Cortex of kidney (tissue), 1 donor: ENCODE measurements at places on chromosomes 7 and 10.
A peak's percentile ranks its signal among the peaks of the same experiment; 100 is the strongest.

DNA sequence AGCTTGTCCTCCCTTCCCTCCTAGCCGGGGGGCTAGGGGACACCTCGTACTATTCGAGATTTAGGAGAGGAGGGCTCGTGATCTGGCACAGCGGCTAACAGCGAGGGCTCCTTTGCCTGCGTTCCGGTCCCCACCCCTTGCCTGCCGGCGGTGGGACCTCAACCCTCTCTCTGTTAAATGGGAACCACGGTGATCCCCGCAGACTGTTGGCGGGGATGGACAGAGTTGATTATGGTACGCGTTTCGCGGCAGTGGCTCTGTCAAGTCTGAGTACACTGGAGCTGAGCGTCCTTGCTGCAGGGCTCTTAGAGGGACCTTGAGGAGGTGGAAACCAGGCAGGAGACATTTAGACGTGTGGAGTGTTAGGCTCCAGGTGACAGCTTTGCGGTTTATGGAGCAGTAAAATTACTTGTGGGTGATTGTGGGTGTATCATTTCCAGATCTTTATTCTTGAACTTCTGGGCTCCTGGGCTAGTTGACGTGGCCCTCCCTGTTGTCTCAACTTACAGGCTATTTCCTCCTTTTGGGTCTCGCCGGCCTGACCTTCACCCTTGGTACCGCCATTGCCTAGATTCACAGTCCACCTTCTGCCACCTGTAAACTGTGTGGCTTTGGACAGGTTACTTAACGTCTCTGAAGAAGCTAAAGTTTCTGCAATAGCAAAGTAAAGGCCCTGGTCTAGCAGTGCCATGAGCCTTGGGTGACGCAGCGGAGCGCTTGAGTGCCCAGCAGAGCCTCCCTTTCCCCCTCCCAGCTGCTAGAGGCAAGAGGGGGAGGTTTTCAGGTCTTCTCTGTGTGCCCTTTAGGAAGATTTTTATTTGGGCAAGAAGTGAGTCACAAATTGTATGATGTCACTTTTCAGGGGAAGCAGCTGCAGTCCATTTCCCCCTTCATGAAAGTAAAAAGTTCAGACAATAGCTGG, 739 bp downstream of the CASP7 start:
- DNase-seq = no peak

- no peak for DNase-seq
Observed at GRCh38 chr7:75869776-75870379, 9.0 kb upstream of the RHBDD2 start.

- DNase-seq = no peak
Observed at GRCh38 chr10:49183596-49184542, 4.3 kb downstream of the TMEM273 start.

- no peak for DNase-seq
Observed at GRCh38 chr10:34320265-34320664, 494.8 kb downstream of the PARD3 start.

DNA sequence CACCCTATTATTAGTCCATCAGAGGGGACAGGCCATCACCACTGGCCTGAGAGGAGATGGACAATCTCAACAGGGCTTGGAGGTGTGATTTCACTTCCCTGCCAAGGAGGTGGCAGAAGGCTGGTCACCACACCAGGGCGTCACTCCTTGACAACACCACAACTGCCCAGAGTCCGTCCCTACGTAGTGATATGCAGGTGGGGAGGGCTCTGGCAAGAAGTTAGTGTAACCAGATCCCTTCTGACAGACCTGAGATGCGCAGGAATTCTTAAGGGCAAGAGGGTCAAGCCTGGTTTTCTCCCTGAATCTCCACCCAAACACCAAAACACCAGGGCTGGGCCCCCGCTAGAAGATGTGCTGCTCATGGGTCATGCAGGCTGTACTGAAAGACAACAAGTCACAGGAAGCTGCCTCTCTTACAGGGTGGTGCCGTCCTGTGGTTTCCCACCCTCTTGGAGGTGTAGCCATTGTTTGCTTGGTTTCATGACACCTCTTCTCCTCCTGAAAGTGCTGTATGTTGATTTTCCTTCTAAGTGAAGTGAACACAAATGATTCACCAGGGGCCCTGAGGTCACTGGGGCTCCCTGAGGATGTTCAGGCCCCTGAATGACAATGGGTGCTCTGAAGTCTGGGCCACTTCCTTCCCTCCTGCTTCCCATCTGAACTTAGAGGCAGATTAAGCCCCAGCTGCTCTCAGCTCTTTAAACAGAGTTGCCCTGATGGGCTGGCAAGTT, 27.1 kb downstream of the ATXN7L1 start:
- DNase-seq = no peak

DNA sequence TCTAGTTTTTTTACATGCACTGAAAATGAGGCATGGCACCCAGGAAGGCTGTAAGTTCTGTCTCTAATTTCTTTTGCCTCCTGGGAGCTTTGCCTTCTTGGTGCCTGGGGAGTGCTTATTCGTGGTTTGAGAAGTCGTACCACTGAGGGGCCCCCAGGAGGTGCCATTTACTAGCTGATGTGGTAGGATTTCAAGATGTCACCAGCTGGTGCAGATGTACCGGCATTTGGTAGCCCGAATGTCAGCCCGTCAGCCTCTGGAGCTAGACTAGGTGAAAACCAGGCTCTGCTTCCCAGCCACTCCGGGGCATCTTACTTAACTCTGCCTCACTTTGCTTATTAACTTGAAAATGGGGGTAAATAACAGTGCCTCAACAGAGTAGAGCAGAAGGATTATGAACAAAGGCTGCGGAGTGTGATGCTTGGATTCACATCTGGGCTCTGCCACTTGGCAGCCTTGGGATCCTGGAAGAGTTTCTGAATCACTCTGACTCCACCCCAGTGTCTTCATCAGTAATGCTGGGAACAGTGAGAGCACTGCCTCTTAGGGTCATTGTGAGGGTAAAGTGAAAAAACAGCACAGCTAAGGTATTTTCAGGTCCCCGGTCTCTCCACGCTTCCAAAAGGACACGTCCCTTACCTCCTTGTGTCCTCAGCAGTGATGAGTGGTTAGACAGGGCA, 31.4 kb upstream of the BTBD16 start:
- no peak for DNase-seq

DNA sequence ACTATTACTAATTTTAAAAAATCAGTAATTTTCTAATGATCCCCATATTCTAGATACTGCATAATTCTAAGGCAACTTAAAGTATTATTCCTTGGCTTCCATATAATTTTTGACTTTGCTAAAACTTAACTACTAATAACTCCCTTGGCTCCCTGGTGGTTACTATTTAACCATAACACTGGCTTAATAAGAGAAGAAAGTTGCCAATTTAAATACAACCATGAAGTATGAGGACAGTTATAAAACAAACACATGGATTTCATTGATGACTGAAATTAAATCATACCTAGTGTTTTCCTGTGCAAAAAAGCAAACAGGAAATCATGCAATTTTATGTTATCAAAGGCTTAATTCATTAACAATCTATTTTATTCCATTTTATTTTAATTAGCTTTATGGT, 1073.9 kb downstream of the GRM8 start:
- no peak for DNase-seq

- DNase-seq = no peak
Observed at GRCh38 chr10:110618230-110618610, 25.9 kb upstream of the RBM20 start.

GRCh38 chr10:112723876-112724275, 226.2 kb upstream of the TCF7L2 start:
- no peak for DNase-seq

- no peak for DNase-seq
Observed at GRCh38 chr10:90430186-90430585, 427.7 kb downstream of the HTR7 start.

GRCh38 chr10:122343135-122343800, 31.2 kb upstream of the PLEKHA1 start:
- no peak for DNase-seq

DNA sequence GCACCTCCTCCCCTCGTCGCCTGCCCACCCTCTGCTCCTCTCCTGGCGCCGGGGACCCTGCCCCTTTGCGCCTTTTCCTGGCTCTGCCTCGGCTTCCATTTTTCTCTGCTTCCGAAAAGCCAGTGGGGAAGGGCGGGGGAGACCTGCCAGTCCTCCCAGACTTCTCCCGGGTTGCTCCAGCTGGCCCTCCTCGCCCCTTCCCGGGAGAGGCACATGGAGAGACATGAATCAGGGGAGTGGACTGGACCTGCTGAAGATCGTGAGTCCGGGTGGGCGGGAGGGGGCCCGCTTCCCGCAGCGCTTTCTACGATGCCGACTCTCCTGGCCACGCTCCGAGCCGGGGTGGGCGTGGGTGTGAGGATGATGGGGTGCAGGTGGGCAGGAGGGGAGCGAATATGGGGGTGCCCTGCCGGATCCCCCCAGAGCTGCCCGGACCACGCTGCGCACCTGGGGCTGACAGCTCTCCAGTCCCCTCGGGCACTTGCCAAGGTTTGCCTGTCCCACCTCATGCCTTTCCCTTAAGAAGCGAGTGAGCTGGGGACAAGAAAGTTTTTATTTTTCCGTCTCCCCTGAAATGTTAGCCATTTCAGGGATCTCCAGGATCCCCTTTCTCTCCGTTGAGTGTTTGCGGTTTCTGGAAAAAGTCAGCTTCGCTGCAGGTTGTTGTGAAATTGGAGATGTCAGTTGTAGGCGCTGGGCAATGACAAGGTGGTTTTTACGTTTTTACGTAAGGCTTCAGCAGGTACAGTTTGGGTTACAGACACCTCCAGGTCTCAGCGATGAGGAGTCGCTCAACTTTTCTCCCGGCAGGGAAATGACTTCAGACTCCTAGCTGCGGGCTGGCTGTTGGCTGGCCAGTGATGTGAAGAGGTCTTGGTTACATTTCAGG, 977 bp downstream of the CACNB2 start:
- DNase-seq = no peak

- DNase-seq = no peak
Observed at GRCh38 chr10:123964953-123965352, 73.3 kb upstream of the CPXM2 start.

GRCh38 chr7:16695621-16696237, 49.7 kb downstream of the BZW2 start:
- DNase-seq = no peak

DNA sequence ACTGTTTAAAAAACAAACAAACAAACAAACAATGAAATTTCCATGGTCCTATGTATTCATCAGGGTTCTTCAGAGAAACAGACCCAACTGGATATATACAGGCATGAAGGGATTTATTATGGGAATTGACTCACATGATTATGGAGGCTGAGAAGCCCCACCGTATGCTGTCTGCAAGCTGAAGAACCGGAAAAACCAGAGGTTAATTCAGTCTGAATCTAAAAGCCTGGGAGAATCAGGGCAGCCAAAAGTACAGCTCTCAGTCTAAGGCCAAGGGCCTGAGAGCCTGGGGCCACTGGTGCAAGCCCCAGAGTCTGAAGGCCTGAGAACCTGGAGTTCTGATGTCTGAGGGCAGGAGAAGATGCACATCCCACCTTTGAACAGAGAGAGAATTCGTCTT, 163.5 kb downstream of the MDFIC start:
- DNase-seq = no peak

DNA sequence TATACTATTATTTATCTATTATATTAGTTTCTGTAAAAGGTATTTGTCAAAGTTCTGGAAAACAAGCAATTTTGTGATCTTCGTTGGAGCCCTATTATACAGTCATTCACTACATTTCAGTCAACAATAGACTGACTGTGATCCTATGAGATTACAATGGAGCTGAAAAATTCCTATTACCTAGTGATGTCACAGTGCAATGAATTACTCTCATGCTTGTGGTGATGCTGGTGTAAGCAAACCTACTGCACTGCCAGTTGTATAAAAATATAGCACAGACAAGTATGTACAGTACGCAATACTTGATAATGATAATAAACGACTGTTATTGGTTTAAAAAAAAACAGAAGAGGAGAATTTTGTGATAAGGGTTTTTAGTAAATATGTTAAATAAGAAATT, 21.4 kb downstream of the OR6V1 start:
- DNase-seq = no peak

DNA sequence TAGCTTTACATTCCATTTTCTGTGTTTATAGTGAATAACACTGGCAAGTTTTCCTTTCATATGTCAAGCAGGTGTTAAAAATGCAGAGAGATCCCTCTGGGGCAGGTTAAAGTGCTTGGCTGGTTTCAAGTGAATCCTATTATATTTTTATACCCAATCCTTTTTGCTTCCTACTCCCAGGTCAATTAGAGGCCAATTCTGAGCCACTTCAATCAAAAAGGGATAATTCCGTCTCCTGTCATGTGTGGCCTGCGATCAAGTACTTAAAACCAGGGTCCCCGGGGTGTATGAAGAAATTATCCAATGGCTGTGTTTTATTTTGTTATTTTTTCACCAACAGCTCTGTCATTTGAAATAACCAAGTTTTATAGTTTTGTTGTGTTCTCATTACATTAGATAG, 313.2 kb downstream of the PRPF18 start:
- DNase-seq = no peak

- peak; percentile 11 for DNase-seq
Observed at GRCh38 chr7:128672927-128673517, 930 bp downstream of the GARIN1A start.

DNA sequence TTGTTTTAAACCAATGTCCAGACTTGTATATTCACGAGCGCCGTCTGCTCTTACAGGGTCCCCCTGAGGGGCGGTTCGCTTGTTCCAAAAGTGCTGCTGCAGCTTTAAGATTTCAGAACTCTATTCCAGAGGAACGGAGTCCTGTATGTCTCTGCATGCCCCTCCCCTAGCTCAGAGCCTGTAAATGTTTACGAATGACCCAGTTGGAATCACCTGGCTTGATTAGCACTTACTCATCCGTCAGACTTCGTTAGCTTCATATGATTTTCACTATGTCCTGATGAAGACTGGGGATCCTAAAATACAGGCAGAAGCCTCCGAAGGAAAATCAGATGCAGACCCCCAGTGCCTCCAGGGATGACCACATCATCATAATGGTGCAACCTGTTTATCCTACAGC, 4.5 kb upstream of the CHST15 start:
- DNase-seq = no peak

DNA sequence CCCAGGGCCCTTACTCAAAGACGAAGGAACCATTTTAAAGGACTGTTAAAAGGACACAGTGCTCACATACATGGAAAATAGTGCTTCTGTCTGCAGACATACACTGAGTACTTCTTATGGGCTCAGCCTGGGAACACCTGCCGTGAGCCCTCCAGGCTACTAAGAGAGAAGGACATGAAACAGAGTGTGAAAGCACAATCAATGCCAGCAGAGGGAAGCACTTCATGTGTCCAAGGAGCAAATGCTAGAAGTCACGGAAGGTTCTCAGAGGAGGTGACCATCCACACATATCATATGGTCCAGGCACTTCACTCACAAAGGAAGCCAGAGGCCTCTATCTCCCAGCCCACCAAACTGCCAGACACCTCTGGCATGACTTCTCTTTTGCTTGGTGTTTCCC, 15.5 kb downstream of the ELMO1 start:
- DNase-seq = no peak

- DNase-seq = no peak
Observed at GRCh38 chr7:102843850-102844249, 69.0 kb upstream of the LRRC17 start.

GRCh38 chr10:92826504-92826903, 21.8 kb upstream of the EXOC6 start:
- no peak for DNase-seq

DNA sequence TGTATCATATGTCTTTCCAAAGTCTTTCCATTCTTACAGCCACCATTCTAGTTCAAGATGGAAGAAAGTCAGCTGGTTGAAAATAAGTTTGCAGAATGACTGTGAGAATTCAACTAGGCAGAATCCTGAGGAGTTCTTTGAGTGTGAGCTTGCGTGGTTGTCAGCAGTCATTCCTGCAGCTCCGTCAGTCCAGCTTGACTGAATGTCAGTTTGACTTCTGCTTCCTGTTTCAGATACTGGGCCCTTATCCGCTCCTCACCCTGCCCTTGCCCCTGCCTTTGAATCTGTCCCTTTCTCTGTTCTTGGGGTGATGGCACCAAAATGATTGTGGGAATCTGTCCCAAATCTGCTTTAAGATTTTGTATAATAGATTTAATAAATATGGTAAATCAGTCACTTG, 27.8 kb downstream of the SLC26A5 start:
- DNase-seq = no peak
